ENCODE measurements at places on chromosomes 11 and 22.

- no peak for DNase-seq
These were observed 53.4 kb upstream of the PARVG start for GRCh38 chr22:44127356-44127755.

GRCh38 chr11:109963101-109963500, 130.1 kb upstream of the ZC3H12C start:
- no peak for DNase-seq

GRCh38 chr11:24238771-24239645, 257.8 kb upstream of the LUZP2 start:
- peak; percentile 71 for DNase-seq

DNA sequence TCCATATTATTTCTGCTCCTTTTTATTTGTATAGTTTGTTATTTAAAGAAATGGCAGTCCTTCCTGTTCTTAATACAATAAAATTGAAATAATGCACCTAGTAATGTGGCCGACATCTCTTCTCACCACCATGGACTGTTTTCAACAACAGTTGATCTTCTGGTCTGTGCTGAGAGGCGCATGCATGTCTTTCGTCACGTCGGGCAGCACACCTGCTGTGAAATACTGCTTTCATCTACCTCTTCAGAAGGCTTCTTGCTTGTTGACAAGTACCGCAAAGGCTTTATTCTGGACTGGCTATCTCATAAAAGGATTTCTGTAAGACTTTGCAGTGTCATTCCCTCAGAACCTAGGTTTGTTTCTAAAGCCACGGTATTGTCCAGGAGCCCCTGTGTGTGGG, 13.9 kb upstream of the MYO18B start:
- DNase-seq: no peak

GRCh38 chr11:73976451-73977151, 6.0 kb downstream of the UCP2 start:
- DNase-seq: no peak

GRCh38 chr11:9347100-9347499, 32.7 kb upstream of the TMEM41B start:
- DNase-seq: no peak

- DNase-seq: no peak
These were observed 23.9 kb upstream of the ACR start for GRCh38 chr22:50714150-50714549.

DNA sequence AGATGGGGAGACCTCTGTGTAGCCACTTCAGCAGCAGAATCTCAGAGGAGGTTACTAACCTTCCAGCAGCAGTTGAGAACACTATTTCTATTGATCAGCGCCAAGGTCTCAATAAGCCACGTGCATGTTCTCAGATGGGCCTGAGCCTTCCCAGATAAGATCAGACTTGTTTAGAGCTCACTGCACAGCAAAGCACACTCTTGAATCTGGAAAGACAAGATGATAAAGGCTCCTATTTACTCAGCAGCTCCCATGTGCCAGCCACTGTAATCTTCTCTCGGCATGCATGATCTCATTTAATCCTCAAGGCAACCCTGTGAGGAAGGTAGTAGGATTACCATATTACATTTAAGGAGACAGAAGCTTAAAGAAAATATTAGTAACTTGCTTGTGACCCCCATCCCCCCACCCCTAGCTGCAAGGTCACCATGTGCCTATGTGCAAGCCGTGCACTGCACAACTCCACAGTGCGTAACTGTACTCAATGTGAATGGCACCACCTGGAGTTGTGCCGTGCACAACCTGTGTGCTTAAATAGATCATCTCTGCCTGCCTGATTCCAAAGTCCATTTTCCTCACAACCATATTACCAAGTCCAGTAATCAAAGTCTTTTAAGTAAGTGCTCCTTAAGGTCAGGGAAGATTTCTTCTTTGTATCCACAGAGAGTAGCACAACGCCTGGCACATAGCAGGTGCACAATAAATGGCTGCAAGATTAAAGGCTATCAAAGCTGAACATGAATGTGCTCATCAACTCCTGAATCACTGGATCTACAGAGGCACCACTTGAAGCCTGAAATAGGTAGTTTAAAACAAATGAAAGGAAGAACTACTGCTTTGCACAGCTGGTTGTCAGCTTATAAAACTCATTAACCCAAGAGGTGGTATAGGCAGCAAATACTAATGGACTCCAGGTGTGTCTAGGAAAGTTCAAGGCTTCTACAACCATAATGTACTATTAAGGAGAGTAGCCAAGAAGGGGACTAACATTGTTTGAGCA, 293.8 kb downstream of the BUD13 start:
- DNase-seq: no peak
